ENCODE measurements at places on chromosomes 1 and 21.

GRCh38 chr1:220533504-220534109, 5.7 kb downstream of the MARK1 start:
- DNase-seq = no peak

- DNase-seq = no peak
These were observed 335.1 kb downstream of the KIF26B start for GRCh38 chr1:245489838-245490237.

DNA sequence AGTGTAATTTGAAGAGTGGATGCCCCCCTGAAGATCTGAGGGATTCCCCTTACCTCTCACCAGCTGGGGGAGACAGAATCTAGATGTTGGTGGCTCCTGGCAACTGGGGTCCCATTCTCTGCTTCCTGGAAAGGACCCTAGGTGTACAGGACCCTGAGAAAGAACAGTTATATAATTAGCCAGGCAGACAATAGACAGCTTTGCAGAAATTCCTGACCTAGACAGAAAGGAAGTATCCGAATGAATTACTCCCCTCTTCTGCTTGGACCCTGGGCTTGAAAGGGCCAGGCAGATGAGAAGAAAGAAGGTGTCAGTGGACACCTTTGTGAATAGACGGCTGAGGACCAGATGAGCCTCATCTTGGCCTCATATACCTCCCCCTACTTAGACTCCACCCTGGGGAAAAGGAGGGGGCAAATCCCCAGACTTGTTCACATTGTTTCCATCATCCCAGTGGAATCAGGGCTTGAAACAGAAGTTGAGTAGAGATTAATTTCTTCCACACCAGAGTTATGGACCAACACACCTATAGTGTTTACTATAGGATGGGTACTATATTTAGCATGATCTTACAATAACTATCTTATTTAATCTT, 1.8 kb upstream of the IQGAP3 start:
- DNase-seq = no peak

DNA sequence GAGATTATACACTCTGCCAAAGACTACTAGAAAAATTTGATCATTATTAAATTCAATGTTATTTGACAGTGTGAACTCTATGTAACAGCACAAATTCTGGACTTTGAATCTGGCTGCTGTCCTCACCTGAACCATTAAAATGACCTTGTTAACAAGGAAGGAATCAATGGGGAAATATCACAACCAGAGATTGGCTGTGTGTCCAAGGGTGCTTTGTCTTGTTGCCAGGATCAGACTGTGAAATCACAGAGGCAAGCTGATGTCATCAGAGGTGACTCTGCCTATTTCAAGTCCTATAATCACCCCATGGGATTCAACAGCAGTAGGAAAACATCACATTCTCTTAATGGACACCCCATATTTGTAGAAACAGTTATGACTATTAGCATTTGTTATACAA, 46.8 kb downstream of the ADAMTS5 start:
- no peak for DNase-seq

DNA sequence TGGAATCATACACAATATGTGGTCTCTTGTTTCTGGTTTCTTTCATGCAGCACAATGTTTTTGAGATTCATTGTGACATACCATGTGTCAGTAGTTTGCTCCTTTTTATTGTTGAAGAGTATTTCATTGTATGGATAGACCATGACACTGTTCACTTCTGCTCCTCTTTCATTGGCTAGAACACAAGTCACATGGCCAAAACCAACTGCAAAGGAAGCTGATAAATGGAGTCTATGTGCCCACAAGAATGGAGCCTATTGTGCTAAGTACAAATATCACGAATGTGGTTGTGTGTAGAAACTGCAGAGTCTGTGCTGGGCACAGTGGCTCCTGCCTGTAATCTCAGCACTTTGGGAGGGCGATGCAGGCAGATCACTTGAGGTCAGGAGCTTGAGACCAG, 28.6 kb upstream of the FNBP1L start:
- no peak for DNase-seq

- DNase-seq = peak; percentile 79
These were observed 53.5 kb upstream of the BACH1 start for GRCh38 chr21:29245104-29245643.

DNA sequence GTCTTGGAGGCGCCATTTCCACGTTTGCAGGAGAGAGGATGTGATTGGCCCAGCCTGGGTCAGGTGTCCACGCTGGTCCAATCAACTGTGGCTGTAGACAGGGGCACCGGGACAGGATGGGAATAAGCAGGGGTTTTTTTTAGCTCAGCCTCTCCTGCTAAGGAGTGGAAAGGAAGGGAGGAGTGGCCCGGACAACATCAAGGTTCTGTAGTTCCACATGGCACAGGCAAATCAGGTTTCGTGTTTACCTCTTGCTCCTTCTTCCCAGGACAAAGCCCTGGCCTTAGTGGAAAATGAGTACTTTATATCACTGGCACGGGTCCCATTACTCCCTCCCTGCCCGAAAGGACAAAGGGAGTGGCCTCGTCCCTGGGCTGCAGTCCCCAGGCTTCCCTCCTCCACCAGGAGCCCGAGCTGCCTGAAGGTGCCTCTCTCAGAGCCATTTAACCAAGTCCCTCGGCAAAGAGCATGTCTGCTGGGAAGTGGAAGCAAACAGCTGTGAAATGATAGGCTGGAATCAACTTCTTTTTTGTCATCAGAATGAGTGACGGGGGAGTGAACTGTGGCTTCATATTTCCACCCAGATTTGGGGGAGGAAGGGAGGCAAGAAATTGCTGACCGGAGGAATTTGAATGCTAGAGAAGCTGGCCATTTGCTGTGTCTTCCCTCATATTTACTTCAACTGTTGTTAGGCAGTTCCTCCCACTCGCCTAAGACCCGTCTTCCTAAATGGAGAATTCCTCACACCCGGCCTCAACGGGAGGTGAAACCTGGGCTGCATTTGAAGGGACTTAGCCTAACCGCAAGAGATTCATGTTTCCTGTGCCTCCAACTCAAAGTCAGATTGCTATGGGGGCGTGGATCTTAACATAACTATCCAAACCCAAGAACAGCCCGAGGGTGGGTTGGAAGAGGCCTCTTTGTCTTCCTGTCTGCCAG, 84.9 kb upstream of the SLC44A3 start:
- peak; percentile 77 for DNase-seq

Measured in umbilical cord (tissue), 2 donors.